GM23248 (cell line): ENCODE measurements at places on chromosomes 2 and 18. TPM values are rescaled to one million over a fixed set of nuclear protein-coding genes. Genes with fewer than 3 reads are reported as not detected.

GRCh38 chr2:88697370-88698026 is 6.0 kb downstream of the RPIA start:
- DNase-seq = no peak
- H3K4me3 ChIP-seq = no peak overlapping the region
- H3K4me1 ChIP-seq = peaks cover 5% of the 10 kb centered on the region; the same call in 1 of the 2 replicates
- H3K27me3 ChIP-seq = no peaks in the 10 kb centered on the region
- 0 out of 2 replicates have a peak, but pooled peaks cover 4% of the 10 kb centered on the region for H3K36me3 ChIP-seq

GRCh38 chr2:102927854-102928267 is 166.0 kb downstream of the TMEM182 start:
- no peak for DNase-seq
- no peak overlapping the region for H3K27ac ChIP-seq
- H3K27me3 ChIP-seq = no peaks in the 10 kb centered on the region
- no peak overlapping the region for H3K4me3 ChIP-seq

DNA sequence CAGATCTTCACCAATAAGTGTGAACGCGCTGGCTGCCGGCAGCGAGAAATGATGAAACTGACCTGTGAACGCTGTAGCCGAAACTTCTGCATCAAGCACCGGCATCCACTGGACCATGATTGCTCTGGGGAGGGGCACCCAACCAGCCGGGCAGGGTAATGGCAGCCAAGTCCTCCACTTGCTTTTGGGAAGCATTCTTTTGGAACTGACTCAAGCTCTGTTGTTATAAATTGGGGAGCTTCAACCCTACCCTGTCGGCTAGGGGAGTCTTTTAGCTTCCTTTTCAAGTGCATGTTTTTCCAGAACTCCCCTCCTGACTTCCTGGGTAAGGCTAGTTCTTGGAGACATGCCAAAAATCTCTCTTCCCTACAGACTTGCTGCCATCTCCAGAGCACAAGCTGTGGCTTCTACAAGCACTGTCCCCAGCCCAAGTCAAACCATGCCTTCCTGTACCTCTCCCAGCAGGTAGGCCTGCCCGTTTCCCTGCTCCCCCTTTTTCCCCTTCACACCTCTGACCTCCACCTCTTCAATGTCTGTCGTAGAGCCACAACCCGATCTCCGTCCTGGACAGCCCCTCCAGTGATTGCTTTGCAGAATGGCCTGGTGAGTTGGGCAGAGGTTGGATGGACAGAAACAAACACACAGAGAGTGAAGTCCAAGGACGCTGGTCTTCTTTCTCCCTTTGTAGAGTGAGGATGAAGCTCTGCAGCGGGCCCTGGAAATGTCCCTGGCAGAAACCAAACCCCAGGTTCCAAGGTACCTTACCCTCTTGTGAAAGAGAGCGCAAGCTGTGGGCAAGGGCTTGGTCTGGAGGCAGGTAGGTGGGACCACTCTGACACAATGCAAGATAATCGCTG is 1.5 kb downstream of the ZFAND2B start:
- peaks cover 11% of the 10 kb centered on the region; the same call in 1 of the 2 replicates for H3K4me1 ChIP-seq
- peak; percentile 30 for DNase-seq
- no peaks in the 10 kb centered on the region for H3K27me3 ChIP-seq
- peak overlapping the region; percentile 69 for H3K27ac ChIP-seq

GRCh38 chr2:65957454-65957853 is 477.5 kb upstream of the MEIS1 start:
- H3K4me1 ChIP-seq = no peaks in the 10 kb centered on the region
- H3K36me3 ChIP-seq = no peaks in the 10 kb centered on the region
- H3K4me3 ChIP-seq = no peak overlapping the region
- no peak overlapping the region for H3K27ac ChIP-seq
- DNase-seq = no peak
- H3K27me3 ChIP-seq = no peaks in the 10 kb centered on the region

- DNase-seq = no peak
- H3K36me3 ChIP-seq = no peaks in the 10 kb centered on the region
- peaks cover 45% of the 10 kb centered on the region for H3K4me1 ChIP-seq
- no peaks in the 10 kb centered on the region for H3K27me3 ChIP-seq
Observed at GRCh38 chr2:85259879-85260278, 67.9 kb downstream of the TGOLN2 start.

- H3K4me1 ChIP-seq = no peaks in the 10 kb centered on the region
- H3K36me3 ChIP-seq = no peaks in the 10 kb centered on the region
- no peak overlapping the region for H3K4me3 ChIP-seq
- H3K27me3 ChIP-seq = no peaks in the 10 kb centered on the region; the same call in none of the 2 replicates
Observed at GRCh38 chr2:176892676-176893226, 319.8 kb upstream of the HNRNPA3 start.

Gene XRCC5
- polyA plus RNA-seq = 249 and 254 TPM in 2 replicates

DNA sequence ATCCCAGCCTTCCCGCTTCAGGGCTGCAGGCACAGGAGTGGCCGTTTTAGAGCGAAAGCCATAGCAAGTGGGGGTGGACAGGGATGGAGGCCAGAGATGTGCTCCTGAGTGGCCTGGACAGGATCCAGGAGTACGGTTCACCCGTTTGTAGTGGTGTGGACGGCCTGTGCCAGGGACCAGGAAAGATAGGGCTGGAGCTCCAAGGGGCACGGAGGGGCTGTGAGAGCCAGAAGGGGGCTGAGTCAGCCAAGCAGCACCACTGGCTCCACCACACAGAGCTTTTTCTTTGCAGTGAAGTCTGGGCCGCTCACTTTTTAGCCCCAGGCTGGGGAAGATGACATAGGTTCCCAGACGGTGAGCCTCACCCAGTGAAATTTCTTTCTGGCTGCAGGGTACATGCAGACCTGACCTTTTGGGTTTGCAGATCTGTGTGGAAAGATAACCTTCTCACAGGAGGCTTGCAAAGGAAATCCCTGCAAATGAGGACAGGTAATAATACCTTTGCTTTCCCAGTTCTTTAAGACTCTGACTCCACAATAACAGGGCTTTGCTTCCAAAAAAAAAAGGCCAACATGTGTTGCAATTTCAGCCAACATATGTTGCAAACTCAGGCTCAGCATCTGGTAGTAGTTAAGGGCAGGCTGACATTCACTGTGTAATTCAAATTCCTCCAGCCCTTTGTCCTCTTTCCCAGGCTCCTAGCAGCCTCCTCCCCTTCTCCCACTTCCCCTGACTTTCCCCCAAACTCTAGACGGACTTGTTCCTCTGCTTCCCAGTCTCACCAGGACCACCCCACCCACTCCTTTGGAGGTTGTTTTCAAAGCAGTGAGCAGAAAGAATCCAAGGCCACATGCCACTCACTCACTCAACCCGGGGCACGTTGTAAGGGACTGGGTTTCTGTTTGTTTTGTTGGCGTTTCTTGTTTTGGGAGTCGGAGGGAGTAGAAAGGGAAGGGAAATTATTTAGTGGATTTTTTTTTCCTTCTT is 20.3 kb upstream of the LAPTM4A start:
- H3K27me3 ChIP-seq = no peaks in the 10 kb centered on the region
- H3K36me3 ChIP-seq = no peaks in the 10 kb centered on the region
- H3K4me1 ChIP-seq = peaks cover 41% of the 10 kb centered on the region
- H3K27ac ChIP-seq = peak overlapping the region; percentile 99
- DNase-seq = peak; percentile 95
- H3K4me3 ChIP-seq = peak overlapping the region; percentile 65

DNA sequence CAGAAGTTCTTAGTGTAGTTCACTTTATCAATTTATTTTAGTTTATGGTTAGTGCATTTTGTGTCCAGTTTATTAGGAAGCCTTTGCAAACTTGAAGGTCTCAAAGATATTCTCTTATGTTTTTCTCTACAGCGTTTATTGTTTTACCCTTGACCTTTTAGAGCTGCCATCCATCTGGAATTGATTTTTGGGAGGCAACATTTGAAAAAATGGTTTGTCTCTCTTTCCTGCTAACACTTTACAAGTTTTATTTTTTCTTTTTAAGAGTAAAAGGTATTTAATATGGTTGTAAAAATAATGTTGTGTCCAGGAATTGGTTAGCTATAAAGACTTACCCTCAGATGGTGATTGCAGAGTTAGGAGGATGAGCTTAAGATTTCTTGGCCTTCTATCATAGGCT is 14.0 kb downstream of the GORASP2 start:
- no peak overlapping the region for H3K4me3 ChIP-seq
- peaks cover 13% of the 10 kb centered on the region; the same call in 1 of the 2 replicates for H3K4me1 ChIP-seq
- no peak for DNase-seq
- H3K36me3 ChIP-seq = peaks cover 4% of the 10 kb centered on the region; the same call in 1 of the 2 replicates
- no peak overlapping the region for H3K27ac ChIP-seq

DNA sequence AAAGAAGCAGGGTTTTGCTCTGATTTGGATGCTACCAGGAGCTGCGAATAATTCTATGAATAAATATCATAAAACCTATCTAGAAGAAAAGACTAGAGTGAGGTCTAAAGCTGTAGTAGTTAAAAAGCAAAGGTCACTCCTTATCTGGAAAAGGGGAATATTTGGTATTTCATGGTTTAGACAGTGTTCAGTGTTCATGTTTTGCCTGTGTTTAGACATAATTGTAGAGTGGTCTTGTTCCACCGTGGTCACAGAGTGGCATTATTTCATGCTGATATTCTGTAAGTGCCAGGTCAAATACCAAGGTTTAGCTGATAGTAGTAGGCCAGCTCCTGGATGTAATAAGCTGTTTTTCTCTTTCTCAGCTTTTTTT is 10.8 kb downstream of the SPAST start:
- H3K27me3 ChIP-seq = no peaks in the 10 kb centered on the region
- no peak for DNase-seq
- H3K4me3 ChIP-seq = no peak overlapping the region
- no peak overlapping the region for H3K27ac ChIP-seq
- no peaks in the 10 kb centered on the region for H3K36me3 ChIP-seq

- H3K4me1 ChIP-seq = peaks cover 12% of the 10 kb centered on the region
- no peak overlapping the region for H3K27ac ChIP-seq
- no peaks in the 10 kb centered on the region for H3K36me3 ChIP-seq
- DNase-seq = no peak
- H3K27me3 ChIP-seq = no peaks in the 10 kb centered on the region
Observed at GRCh38 chr2:85434696-85435095, 16.2 kb downstream of the SH2D6 start.

DNA sequence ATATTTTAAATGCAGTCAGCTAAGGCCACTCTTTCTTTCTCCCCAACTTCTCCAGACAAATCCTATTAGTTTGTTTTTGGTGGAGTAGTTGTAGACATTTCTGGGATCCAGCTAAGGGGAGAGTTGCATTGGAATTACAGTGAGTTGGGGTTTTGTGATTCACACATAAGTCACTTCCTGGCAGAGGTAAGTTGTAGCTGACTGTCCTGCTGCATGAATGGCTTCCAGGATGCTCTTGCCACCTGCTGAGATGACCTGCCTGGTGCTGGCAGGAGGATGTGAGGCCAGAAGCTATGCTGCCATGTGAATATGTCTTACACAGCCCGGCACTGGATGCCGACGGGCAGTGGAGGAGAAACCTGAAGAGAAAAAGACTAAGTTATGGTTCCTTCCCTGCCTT is 243.7 kb downstream of the TDRD15 start:
- H3K4me3 ChIP-seq = no peak overlapping the region
- H3K36me3 ChIP-seq = no peaks in the 10 kb centered on the region
- H3K4me1 ChIP-seq = no peaks in the 10 kb centered on the region
- no peak for DNase-seq
- no peaks in the 10 kb centered on the region for H3K27me3 ChIP-seq

DNA sequence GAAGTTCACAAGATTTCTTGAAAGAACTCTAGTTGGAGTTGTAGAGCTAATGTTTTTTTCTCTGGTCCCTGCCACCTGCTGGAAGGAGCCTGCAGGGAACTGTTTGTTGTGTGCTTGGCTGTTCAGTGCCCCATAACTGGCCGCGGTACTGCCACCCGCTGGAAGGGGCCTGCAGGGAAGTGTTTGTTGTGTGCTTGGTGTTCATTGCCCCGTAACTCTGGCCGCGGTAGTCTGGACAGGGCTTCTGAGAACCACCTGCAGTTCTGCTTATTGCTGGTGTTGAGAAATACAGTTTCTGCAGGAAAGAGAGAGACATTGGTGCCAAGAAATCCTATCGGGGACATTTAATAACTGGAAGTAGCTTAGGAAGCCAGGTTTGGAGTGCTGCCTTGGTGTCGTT is 58.1 kb downstream of the AGAP1 start:
- H3K36me3 ChIP-seq = no peaks in the 10 kb centered on the region
- no peak overlapping the region for H3K4me3 ChIP-seq
- H3K27ac ChIP-seq = no peak overlapping the region
- no peaks in the 10 kb centered on the region for H3K27me3 ChIP-seq

- no peak overlapping the region for H3K4me3 ChIP-seq
- H3K27ac ChIP-seq = peak overlapping the region; percentile 28
- H3K4me1 ChIP-seq = peaks cover 57% of the 10 kb centered on the region
- no peaks in the 10 kb centered on the region for H3K36me3 ChIP-seq
Observed at GRCh38 chr18:68431111-68431921, 283.6 kb downstream of the TMX3 start.

- H3K27me3 ChIP-seq = no peaks in the 10 kb centered on the region
- H3K4me1 ChIP-seq = no peaks in the 10 kb centered on the region
- peak within 1 kb of the TSS; percentile 84 for H3K27ac ChIP-seq
- peak; percentile 98 for DNase-seq
- H3K36me3 ChIP-seq = no peaks in the 10 kb centered on the region
Observed at GRCh38 chr2:66434679-66435548, at the start of gene MEIS1. TSS of gene MEIS1 (plus strand) at chr2:66435125. CDS start at chr2:66435857, 732 bp downstream.

DNA sequence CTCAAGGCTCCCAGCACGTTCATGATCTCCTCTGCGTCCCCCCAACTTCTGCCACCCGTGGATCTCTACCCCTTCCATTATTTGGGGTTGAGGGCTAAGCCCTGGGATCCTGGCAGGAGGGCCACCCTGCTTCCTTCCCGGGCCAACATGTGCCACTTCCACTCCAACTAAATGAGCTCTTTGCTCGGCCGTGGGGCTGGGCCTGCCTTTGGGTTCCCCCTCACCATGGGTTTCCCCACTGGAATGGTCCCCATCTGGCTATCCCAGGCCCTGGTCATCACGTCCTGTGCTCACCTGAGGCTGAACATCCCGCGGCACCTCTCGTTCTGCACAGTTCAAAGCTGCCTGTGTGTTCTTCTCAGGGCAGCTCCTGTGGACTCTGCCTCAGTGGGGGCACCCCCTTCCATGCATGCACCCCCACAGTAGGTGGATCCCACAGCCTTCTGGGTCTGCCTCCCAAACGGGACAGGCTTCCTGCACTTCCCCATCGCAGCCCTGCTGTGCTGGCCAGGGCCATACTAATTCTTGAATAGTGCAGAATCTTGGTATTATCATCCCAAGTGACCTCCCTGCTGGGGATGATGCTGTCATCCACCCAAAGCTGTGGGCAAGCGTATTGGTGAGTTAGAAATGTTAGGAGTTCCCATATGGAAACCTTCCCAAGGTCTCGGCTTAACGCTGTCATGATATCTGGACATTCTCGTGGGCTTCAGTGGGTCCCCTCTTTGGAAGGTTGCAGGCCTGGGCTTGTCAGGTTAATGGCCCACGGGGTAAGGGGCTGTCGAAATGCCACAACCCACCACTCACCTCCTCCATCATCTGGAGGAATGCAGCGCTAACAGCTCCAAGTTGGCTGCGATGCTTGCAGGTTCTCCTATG is 150.5 kb upstream of the TWIST2 start:
- no peak for DNase-seq
- no peak overlapping the region for H3K4me3 ChIP-seq
- H3K36me3 ChIP-seq = no peaks in the 10 kb centered on the region

- H3K4me3 ChIP-seq = no peak overlapping the region
- H3K4me1 ChIP-seq = no peaks in the 10 kb centered on the region
- no peak overlapping the region for H3K27ac ChIP-seq
- no peaks in the 10 kb centered on the region for H3K36me3 ChIP-seq
- DNase-seq = no peak
Observed at GRCh38 chr2:231336236-231336635, 59.3 kb upstream of the B3GNT7 start.
